ENCODE measurements at places on chromosomes 4 and X.

DNA sequence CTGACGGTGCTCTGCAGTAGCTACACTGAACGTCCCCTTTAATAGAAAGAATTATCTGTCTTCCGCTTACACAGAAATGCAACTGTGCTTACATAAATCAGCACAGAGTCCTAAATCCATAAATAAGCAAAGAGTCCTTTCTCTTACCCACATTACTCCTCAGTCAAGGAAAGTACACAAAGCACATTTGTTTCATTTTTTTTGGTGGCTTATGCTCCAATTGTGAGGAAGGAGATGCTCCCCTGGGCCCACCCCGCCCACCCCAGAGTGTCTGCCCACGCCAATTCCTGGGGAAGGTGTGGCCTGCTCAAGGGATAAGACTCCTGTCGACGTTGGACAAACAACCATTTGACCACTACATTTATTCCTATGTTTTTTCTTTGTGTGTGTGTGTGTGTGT, 53.8 kb downstream of the CPLX1 start:
- DNase-seq = no peak

DNA sequence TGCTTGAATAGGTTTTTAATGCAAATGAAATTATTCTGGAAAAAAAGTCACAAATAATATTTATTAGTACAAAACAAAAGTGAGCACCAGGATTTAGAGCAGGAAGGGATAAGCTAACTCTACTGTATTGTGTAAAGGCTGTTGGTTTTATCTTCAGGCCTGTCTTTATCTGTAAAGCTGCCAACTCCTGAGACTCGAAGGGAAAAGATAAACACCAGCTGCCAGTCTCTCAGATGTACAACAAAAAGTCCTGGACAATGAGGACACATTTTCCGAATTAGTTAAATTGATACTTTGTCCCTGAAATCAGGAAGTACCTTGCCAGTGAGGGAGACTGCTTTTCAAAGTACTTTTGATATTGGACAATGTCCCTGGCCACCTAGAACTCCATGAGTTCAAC, 8.8 kb downstream of the DDX60 start:
- DNase-seq = no peak

- no peak for DNase-seq
These were observed 263.8 kb upstream of the IGFBP7 start for GRCh38 chr4:57373991-57374390.

DNA sequence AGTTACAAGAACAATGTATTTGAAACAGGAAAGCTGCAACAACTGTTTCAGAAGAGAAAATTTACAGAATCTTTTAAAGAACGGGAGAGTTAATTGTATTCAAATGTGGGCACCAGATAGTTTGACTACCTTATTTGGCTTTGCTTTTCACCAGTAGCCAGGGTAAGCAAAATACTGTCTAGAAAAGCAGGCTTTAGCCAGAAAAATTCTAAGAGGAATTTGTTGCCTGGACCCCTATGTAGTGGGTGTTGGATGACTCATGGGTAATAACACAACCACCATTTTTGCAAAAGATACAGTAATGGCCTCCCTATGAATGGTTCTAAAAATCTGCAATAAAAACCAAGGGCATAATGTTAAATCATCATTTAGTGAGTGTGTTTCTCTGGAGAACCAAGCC, 233.4 kb upstream of the ANXA3 start:
- no peak for DNase-seq

- DNase-seq = no peak
These were observed 115.9 kb upstream of the PNPLA4 start for GRCh38 chrX:8043121-8043520.

DNA sequence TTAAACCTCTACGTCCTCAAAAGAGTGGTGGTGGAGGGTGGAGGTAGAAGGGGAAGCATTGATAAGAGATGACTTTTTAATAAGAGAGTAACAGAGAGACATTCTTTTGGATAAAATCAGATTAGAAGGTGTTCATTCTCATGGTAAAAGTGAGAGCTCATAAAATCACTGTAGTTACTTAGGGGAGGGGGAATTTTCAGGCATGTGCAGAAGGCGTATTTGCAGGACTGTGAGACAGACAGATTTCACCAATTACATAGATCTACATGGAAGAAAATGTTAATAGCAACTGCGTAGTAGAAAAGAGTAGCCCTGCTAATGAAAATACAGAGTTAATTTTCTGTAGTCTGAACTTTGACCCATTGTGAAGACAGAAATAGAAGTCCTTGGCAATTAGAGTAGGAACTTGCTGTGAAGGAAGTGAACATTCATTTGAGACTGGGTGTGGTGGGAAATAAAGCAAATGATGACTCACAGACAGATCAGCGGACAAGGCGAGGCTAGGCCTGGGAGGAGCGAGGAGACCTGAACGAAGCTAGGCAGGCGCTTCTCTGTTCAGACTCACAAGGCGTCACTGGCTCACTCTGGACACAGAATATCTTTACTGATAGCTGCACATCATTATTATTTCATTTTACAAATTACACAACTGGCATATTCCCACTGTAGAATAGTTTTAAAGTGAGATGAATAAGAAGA, 57.2 kb upstream of the FAM9C start:
- no peak for DNase-seq

GRCh38 chrX:154748712-154749339, 2.1 kb downstream of the GAB3 start:
- no peak for DNase-seq

DNA sequence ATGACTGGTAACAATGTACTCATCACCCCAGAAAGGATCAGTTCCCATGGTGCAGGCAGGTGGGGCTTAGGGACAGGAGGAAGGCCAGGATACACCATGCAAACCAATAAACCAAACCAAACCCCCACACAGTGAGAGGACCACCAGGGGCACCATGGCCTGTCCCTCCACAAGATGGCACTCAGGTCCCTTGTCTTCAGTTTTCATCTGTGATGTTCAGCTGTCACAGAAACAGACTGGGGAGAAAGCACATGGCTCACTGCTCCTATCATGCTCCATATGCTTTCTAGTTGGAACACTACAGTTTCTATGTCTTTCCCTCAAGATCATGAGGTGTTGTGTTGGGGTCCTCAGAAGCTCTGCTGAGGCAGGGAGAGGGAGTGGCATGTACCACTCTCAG, 10.1 kb downstream of the HS3ST1 start:
- DNase-seq = no peak

DNA sequence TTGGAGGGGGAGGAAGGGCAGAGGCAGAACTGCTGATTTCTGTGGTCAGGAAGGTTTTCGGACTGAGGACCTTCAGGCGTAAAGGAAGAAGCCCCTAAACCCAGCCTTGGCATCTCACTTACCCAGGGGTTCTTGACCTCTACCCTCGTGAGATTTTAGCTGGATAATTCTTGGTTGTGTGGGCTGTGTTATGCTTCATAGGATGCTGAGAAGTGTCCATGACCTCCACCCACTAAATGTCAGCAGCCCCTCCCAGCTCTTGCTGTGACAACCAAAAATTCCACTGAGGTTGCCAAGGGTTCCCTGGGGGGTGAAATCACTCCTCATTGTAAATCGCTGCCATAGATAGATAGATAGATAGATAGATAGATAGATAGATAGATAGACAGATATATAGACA, 5.8 kb upstream of the CRLF2 start:
- DNase-seq = no peak

GRCh38 chr4:6360385-6360784, 90.7 kb downstream of the WFS1 start:
- no peak for DNase-seq

GRCh38 chr4:182764137-182764536, 153.0 kb downstream of the DCTD start:
- no peak for DNase-seq

DNA sequence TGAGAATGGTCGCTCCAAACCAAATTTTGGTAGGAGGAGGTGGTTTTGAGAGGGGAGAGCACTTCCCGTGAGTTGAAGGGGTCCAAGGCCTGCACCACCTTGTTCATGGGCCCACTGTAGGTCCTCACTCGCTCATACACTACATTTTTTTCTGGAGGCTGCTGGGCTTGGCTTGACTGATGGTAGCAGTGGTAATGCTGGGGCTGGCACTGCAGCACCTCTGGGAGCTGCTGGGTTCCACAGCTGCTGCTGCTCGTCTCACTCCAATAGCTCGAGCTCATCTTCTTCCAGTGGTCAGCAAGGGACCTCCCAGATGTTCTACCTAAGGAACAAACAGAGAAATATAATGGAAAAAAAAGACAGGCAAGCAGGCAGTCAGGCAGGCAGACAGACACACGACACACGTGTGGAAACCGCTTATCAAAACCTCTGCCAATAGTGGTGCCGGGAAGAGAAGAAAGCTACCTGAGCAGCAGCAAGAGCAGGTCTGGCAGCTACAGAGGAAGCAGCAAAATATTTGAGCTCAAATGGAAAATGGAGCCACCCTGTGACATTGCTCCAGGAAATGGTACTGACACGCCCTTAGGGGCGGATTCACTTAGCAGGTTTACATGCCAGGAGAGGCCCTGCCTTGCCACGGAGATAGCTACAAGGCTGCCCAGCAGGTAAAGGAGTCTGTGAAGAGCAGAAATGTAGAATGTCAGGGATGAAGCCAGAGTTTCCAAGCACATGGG, at the start of gene POF1B:
Gene POF1B, minus strand, starts transcription at position 492 of the 734 bp plus-strand sequence. Its CDS starts 211 bp downstream, at position 281.
- no peak for DNase-seq

GRCh38 chr4:47692691-47693090, 145.2 kb downstream of the CORIN start:
- DNase-seq = no peak

Measured in stimulated activated CD8-positive, alpha-beta memory T cell treated with anti-CD3 and anti-CD28 coated beads, Interleukin-2, amount 100 ng/mL, for 1 hour (primary cell).